ENCODE measurements at places on chromosomes 2 and 18.

- no peak for DNase-seq
These were observed 53.0 kb downstream of the SKA1 start for GRCh38 chr18:50427896-50428295.

- DNase-seq = no peak
These were observed 178.5 kb upstream of the SESTD1 start for GRCh38 chr2:179443180-179443579.

- peak; percentile 33 for DNase-seq
These were observed 34.4 kb upstream of the NT5C1B start for GRCh38 chr2:18623782-18624181.

DNA sequence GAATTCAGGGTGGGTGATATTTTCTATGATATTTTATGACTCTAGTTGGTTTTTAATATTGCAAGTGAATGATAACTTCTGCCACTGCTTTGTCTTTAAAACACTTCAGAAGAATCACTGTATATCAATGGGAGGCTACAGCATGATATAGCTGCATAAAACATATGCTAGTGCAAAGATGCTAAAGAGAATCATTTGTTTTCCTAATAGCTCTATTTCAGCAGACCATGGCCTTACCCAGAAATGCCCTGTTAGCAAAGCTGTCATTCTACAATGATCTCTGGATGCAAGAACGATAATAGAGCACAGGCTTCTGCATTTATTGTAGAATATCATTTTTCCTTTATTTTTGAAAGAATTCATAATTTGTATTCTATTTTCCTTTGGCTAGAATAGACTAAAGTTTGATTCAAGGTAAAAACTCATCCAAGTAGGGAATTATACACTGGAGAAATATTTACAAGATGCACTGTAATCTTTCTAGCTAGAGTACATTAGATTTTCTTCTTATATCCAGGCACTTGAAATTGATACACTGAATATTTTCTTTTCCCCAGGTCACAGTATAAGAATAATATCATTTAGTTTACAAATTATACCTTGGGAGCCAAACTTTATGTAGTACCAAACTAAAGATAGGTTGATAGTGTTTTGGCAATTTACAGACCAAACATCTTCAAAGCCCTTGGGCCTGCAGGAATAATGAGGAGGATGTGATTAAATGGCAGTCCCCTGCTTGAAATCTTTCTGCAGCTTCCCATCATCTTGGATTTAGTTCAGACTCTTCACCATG lies 252.6 kb upstream of the LINC00305 start:
- no peak for DNase-seq

GRCh38 chr2:210541290-210541902 lies 15.0 kb upstream of the CPS1 start:
- DNase-seq = no peak
